Colonic mucosa (tissue), 4 donors: ENCODE measurements at places on chromosomes 5 and 9. TPM values are rescaled to one million over a fixed set of nuclear protein-coding genes. Genes with fewer than 3 reads are reported as not detected.

- no peak for DNase-seq
Observed at GRCh38 chr9:69283003-69283402, 42.0 kb upstream of the ENTREP1 start.

DNA sequence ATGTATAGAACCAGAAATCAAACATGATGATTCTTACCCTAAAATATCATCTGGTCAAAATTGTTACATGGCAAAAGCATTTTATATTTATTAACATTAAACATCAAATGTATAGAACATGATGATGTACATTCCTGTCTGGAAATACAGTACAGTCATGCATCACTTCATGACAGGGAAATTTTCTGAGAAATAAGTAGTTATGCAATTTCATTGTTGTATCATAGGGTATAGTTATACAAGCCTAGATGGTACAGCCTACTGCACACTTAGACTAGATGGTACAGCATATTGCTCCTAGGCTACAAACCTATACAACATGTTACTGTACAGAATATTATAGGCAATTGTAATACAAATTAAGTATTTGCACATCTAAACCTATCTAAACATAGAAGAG is 64.6 kb upstream of the VCAN start:
- DNase-seq = no peak

DNA sequence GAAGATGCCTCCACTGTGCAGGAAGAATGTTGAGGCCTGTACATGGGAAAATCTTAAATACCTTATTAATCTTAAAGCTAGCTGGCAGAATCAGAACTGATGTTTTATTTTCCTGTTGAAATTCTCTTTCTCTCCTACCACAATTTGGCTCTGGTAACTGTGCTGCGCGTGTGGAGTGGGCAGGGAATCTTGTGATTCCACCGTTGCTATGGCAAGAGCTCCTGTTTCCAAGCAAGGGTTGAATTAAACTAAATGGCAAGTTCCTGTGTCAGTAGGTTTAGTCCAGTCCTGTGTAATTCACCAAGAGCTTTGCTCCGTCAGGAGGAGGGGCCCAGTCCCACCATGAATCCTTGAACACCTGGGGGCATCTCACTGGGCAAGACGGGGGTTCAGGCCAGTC is 36.4 kb downstream of the NXNL2 start:
- DNase-seq = no peak

- DNase-seq = no peak
Observed at GRCh38 chr9:91312717-91313325, 48.9 kb downstream of the AUH start.

DNA sequence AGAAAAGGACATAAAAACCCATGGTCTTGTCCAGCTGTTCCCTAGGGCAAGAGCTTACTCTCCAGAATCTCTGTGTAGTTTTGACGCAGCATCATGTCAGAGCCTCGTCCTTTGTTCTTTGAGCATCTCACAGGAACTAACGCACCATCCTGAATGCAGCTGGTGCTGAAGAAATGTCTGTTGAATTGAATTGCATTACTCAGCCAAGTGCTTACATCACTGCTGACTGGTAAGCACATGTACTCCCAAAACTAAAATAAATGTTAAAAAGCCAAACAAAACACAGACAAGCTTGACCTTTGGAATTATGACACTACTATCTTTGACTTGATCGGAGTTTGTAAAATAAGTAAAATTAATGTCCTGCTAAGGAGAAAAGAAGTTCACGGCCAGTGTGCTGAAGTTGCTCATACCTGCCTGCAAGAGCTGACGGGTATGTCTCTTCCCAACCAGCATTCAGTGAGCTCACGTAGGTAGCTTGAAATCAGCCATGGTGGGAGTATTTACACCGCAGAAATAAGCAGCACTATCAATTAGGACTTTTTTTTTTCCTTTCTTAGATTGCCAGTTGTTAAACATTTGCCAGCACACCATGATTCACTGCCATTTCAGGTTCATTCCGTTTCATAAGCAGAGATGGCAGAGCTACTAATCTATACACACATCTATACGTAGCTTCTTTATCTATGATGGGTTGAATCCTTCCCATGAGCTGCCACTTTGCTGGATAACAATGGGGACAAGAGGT is 310.6 kb upstream of the MSX2 start:
- no peak for DNase-seq

GRCh38 chr9:26746357-26747072 is 146.1 kb downstream of the CAAP1 start:
- DNase-seq = no peak

GRCh38 chr9:13807118-13807517 is 506.8 kb downstream of the NFIB start:
- DNase-seq = no peak

DNA sequence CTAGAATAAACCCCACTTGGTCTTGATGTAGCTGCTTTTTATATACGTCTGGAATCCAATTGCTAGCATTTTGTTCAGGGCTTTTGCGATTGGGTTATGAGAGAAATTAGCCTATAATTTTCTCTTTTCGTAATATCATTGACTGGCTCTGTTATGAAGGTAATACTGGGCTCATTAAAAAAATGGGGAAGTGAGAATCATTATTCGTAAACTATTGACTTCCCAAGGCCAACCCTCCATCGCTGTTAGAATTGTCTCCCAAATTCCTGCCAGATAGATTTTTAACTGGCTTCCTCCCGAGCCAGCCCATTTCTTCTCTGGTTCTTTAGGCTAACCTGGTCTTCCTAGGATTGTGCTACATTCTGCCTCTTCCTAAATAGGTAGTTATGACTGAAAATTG is 35.9 kb upstream of the GRPEL2 start:
- DNase-seq = no peak

DNA sequence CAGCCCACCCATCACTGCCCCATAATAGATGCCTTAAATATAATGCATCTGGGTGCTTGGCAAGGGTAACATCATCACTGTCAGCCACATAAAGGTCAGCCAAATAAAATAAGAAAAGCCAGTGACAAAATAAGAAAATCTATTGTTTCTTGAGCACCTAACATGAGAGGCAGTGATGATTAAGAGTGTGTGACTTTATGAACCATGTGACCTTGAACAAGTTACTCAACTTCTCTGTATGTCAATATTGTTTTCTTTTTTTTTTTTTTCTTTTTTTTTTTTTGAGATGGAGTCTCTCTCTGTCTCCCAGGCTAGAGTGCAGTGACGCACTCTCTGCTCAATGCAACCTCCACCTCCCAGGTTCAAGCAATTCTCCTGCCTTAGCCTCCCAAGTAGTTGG is 98.7 kb downstream of the CDK5RAP2 start:
- DNase-seq = no peak

DNA sequence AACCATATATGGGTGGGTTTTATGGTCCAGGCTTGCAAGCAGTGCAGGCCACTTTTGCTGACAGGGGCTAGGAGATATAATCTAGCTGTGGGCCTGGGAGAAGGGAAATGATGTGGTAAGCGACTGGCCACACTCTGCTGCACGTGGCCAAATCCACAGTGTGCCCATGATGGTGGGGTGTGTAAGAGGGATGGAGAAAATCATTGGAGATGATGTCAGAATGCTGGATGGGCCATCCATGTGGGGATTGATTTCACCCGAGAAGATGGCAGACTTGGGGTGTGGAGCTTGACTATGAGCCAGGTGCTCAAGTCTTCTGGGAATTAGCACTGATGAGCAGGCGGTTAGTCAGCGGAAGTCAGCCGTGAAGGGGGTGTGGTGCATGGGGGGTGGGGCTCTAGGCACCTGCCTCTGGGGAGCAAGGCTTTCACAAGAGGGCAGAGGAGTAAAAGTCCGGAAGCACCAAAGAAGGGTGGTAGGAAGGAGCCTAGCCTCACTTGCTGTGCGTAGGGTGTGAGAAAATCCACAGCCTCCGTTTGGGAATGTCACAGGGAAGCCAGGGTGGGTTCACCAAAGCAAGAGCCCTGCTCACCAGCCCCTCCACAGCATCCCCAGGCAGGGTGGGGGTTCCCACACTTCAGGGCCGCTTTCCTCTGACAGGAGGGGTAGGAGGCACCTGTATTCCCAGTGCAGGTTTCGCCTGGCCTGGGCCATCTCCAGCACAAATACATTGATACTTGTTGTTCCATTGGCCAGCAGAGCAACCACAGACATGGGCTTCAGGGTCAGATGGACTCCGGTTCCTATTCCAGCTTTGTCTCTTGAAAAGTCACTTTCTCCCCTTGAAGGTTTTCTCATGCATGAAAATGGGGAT is 44.5 kb upstream of the ANGPTL2 start:
- no peak for DNase-seq

DNA sequence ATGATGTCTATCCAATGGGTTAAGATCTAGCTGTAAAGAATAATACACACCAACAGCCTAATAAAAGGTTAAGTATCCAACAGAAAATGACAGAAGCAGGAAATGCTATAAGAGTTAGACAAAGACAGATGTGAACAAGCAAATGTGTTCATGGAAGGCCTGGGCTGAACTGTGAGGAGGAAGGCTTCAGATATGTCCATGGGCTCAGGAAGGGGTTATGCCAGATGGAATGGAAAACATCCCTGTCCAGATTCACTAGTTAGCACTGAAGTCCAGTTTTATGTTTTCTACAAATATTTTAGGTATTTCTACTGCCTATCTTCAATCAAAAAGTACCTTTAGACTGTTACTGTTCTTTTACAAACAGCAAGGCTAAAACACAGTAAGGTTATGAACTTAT is 27.1 kb downstream of the ERAP1 start:
- no peak for DNase-seq

DNA sequence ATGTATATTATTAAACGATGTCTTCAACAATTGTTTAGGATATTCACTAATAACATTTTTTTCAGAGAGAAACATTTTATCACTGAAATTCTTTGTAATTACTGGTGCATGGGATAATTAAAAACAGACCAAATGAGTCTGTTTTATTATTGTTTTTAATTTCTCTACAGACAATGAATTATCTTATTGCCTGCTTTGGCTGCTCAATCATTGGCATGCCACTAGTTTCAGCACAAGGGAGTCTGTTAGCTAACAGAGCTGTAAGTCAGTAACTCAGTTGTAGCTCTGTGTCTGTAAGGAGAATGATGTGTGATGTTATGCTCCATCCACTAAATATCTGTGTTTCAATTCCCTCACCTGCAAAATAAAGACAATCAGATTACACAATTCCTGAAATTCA is 443.9 kb downstream of the PRR16 start:
- DNase-seq = no peak

DNA sequence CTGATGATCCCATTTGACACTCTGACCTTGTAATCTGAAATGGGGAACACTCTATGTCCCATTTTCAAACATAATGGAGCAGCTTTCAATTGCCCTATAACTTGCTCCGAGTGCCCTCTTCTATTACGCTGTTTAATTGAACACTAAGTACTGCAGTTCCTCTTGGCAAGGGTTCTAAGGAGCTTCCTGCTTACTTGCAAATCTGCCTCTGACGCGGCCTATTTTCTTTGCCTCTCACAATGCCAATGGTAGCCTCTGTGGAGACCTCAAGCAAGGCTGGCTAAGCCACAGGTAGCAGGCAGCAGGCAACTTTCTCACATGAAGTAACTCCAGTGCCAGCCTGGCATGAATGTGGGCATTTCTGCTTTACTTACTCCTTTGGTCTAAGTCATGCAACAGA is 443.4 kb upstream of the TRPC7 start:
- no peak for DNase-seq

GRCh38 chr9:86507212-86507630 is 153.0 kb upstream of the TUT7 start:
- no peak for DNase-seq

- no peak for DNase-seq
Observed at GRCh38 chr9:33017283-33018041, 7.6 kb upstream of the DNAJA1 start.

- no peak for DNase-seq
Observed at GRCh38 chr5:78429332-78429980, 69.0 kb downstream of the SCAMP1 start.

DNA sequence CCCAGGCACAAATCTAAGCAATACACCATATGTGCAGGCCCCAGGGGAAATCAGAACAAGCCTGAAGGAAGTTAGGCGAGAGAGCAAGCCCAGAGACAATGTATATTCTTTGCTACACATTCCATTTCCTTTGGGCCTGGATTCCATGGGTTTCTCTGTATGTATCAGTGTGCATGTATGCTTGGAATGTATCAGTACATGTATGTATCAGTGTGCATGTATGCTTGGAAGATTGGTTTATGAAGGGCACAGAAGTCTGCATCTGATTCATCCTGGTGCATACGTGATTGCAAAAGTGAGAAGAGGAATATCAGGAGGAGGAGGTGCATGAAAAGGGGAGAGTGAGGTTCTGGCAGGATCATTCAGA is 232.6 kb upstream of the ANKRD55 start:
- DNase-seq = no peak

DNA sequence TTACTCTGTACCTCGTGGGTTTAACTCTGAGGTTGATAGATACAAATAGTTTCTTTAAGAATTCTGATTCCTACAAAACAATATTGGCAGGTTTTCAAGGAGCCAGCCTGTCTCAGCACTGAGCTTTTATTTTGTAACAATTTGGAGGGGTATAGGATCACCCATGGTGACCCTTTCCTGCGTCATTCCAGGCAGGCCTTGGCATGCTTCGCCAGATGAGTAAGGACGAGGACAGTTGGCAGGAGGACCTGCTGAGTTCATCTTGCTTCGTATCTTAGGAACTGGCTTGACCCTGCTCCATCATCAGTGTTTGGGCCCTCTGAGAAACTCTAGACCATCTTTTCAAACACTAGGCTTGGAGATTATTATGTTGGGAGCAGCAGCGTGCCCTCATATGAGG is 17.9 kb downstream of the ZNF462 start:
- no peak for DNase-seq

- DNase-seq = no peak
Observed at GRCh38 chr9:87259543-87260518, 237.8 kb upstream of the DAPK1 start.

GRCh38 chr5:150751096-150751891 is 7.5 kb downstream of the DCTN4 start:
- DNase-seq = no peak

- no peak for DNase-seq
Observed at GRCh38 chr5:132049093-132049492, 11.4 kb upstream of the IL3 start.

- DNase-seq = no peak
Observed at GRCh38 chr5:153782589-153783361, 255.9 kb downstream of the FAM114A2 start.

GRCh38 chr9:19294219-19294618 is 63.7 kb downstream of the DENND4C start:
- no peak for DNase-seq

GRCh38 chr9:93501406-93501805 is 48.0 kb upstream of the FAM120AOS start:
- no peak for DNase-seq

- DNase-seq = no peak
Observed at GRCh38 chr5:124365361-124365801, 381.1 kb downstream of the ZNF608 start.

The GZMA gene
- total RNA-seq = 2.0 TPM

The SOHLH1 gene
- total RNA-seq = not detected

The TRUB2 gene
- 24.5 TPM for total RNA-seq

The NNT gene
- total RNA-seq = 148 TPM

The EGFLAM gene
- total RNA-seq = 2.0 TPM

The MVB12B gene
- 15.8 TPM for total RNA-seq

The IFNK gene
- not detected for total RNA-seq

The SKP2 gene
- 20.2 TPM for total RNA-seq

The GRXCR2 gene
- not detected for total RNA-seq

The HMCN2 gene
- 20.1 TPM for total RNA-seq

The ADAMTS19 gene
- total RNA-seq = 1.1 TPM

The TTC33 gene
- 10.6 TPM for total RNA-seq

The HAPLN1 gene
- total RNA-seq = 3.8 TPM

The IDNK gene
- 7.4 TPM for total RNA-seq
